Right atrium auricular region (tissue), 2 donors: ENCODE measurements at places on chromosomes 7 and 10. TPM values are rescaled to one million over a fixed set of nuclear protein-coding genes. Genes with fewer than 3 reads are reported as not detected.

Gene SYNPO2L
- total RNA-seq = 167 TPM

Gene PTN
- 26.2 TPM for total RNA-seq

Gene GPR26
- not detected for total RNA-seq

Gene PRSS37
- total RNA-seq = not detected

Gene GTF2IRD1
- 15.6 TPM for total RNA-seq

Gene DGKI
- 5.9 TPM for total RNA-seq

Gene NUDT5
- 12.8 TPM for total RNA-seq

Gene EIF4H
- total RNA-seq = 203 TPM

Gene LFNG
- 3.8 TPM for total RNA-seq

Gene PON1
- not detected for total RNA-seq

Gene ELOVL3
- total RNA-seq = not detected

DNA sequence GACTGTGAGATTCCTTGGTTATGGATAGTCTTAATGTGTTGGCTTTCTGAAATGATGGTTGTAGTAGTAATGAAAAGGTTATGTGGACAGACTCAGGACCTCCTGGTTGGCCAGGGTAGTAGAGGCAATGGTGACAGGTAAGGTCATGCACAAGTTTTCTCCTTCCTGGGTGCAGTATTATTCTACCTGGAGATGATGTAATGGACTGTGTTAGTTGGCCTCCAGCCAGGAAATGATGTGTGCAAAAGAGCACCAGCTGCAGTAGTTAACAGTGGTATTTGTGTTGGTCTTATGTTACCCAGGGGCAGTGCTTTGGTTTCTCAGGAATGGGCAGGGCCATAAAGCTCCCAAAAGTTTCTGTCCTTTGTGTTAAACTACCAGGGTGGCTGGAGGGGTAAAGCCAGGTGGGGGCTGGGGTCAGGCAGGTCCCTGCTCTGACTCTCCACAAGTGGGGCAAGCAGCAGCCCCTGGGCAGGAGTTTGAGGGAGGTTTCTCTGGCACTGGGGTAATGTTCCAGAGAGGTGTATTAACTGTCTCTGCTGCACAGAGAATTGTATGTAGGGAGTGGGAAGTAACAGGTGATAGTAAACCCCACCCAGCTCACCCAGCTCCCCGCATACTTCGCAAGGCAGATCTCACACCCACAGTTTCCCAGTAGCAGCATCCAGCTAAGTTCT, 36.3 kb downstream of the GPR22 start:
- no peaks in the 10 kb centered on the region for H3K27me3 ChIP-seq
- DNase-seq = no peak
- H3K27ac ChIP-seq = no peak overlapping the region
- no peaks in the 10 kb centered on the region for H3K36me3 ChIP-seq

DNA sequence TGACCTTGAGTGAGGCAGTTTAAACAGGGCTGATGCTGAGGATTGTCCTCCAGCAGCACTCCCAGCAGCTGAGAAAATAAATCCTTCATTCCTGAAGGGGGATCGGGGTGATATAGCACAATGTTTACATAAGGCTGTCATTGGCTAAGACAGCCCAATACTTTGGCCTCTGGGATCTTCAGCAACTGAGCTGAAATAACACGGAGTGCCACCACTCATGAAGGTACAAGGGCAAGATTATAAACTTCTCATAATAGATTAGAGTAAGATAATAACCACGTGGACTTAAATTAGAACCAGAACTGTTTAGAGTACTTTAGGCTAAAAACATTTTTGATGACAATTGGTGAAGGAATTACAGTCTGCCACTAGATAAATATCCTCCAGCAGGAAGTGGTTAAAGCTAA, 70.0 kb upstream of the PAPSS2 start:
- no peak for DNase-seq
- no peak overlapping the region for H3K27ac ChIP-seq
- H3K27me3 ChIP-seq = no peaks in the 10 kb centered on the region
- no peak overlapping the region for H3K4me3 ChIP-seq
- H3K4me1 ChIP-seq = peaks cover 4% of the 10 kb centered on the region

DNA sequence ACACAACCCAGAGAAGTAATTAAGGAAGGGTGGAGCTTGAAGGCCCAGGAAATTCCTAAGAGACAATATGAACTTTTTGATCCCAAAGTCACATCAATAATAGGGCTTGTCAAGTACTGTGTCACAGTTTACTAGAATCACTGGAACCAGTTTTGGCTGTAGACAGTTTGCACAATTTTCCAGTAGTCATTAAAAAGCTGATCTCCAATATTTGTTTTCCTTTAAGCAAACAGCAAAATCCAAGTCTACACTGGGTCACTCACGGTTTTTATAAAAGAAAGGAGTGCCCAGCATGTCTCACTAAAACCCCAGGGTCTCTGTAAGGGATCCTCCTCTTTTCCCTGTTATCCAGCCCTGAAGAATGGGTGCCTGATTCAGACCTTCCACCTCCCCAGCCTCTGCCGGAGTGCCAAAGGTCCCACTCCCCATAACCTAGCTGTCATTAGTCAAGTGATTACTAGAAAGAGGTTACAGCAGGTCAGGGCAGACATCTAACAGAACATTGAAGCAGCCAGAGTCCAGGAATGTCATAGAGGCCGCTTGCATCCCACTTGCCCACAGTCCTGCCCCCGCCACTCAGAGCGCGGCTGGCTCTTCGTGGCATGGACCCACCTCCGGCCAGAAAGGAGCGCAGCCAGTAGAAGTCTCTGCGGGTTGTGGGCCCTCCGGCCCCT, 552 bp downstream of the SLC25A16 start:
- H3K27ac ChIP-seq = peak overlapping the region; percentile 94
- no peaks in the 10 kb centered on the region for H3K27me3 ChIP-seq
- H3K4me1 ChIP-seq = no peaks in the 10 kb centered on the region
- DNase-seq = no peak
- peak overlapping the region; percentile 88 for H3K4me3 ChIP-seq
- H3K36me3 ChIP-seq = no peaks in the 10 kb centered on the region

GRCh38 chr7:34109936-34110780, 204.8 kb downstream of the BMPER start:
- H3K4me1 ChIP-seq = no peaks in the 10 kb centered on the region
- no peak overlapping the region for H3K4me3 ChIP-seq
- no peaks in the 10 kb centered on the region for H3K36me3 ChIP-seq
- no peak overlapping the region for H3K27ac ChIP-seq
- H3K27me3 ChIP-seq = no peaks in the 10 kb centered on the region

DNA sequence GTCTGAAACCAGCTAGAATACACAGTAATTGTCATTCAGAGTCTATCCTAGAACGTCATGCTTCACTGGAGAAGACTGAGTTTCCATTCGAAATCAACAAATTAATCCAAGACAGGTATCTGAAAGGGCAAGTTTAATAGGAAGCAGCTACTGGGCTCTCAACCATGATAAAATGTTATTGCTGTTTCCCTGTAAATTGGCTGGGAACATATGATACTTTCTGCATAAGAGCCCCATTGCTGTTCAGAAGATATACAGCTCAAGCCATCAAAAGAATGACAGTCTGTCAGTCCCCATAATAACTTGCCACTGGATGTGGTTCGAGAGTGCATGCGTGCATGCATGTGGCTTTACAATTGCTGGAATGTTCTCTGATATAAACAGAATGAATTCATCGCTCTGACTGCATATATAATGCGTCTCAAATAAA, 129.0 kb downstream of the HIBADH start:
- no peak overlapping the region for H3K4me3 ChIP-seq
- no peaks in the 10 kb centered on the region for H3K4me1 ChIP-seq
- DNase-seq = no peak

DNA sequence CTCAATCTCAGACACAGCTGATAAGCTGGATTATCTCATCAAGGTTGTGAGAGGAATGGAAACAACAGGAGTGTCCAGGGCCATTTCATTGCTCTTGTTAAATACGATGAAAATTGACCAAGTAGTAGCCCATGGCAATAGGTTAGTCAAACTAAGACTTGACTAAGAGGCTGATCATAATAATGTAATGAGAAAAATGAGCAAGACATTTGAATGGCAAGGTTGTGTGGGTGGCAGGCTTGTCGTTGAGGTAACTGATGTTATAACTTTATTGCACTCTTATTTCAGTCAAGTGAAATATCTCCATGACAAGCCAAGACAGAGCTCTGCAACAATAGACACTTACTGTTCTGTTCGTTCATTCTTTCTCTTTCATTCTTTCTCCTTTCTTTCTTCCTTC, 532.0 kb downstream of the GATA3 start:
- no peak overlapping the region for H3K4me3 ChIP-seq
- H3K27ac ChIP-seq = no peak overlapping the region
- no peaks in the 10 kb centered on the region for H3K4me1 ChIP-seq
- DNase-seq = no peak
- H3K27me3 ChIP-seq = no peaks in the 10 kb centered on the region

GRCh38 chr10:117541405-117541908, 1.1 kb upstream of the EMX2 start:
- H3K4me1 ChIP-seq = peaks cover 2% of the 10 kb centered on the region
- peak; percentile 70 for DNase-seq
- peak overlapping the region; percentile 65 for H3K27ac ChIP-seq
- peaks cover 60% of the 10 kb centered on the region for H3K27me3 ChIP-seq
- peak overlapping the region; percentile 38 for H3K4me3 ChIP-seq

- no peaks in the 10 kb centered on the region for H3K27me3 ChIP-seq
- H3K36me3 ChIP-seq = no peaks in the 10 kb centered on the region
- H3K4me3 ChIP-seq = no peak overlapping the region
- H3K27ac ChIP-seq = peak overlapping the region; percentile 83
- no peak for DNase-seq
Measured at GRCh38 chr10:71981015-71981875, 17.1 kb downstream of the CHST3 start.

DNA sequence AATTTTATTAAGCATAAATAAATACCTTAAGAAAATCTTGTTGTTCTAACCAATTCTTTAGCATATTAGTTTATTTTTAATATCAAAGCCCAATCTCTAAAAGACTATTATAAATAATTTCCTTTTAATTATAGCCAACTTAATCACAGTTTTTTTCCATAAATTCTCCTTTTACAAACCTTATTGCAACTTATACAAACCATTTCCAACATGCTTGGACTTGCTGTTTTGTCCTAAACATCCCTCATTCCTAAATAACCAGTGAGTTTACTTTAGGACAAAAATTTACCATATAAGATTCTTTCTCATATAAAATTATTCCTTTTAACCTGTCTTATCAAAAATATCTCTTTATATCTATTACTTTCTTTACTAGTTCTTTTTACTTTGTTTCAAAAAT, 25.2 kb upstream of the LSM8 start:
- no peaks in the 10 kb centered on the region for H3K4me1 ChIP-seq
- no peak for DNase-seq
- H3K27me3 ChIP-seq = no peaks in the 10 kb centered on the region

DNA sequence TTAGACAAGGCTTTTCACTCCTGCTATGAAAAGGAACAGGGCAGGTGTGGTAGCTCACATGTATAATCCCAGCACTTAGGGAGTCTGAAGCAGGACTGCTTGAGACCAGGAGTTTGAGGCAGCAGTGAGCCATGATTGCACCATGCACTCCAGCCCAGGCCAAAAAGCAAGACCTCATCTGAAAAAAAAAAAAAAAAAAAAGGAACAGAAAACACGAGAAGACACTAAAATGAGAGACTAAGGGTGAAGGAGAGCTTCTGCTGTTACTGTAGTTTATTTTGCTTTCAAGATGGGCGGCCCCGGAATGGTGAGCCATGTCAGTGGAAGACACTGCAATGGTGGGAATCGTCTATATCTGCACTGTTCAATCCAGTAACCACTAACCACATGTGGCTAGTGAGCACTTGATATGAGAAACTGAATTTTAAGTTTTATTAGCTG, 9.9 kb downstream of the PIP4K2A start:
- DNase-seq = no peak
- peaks cover 5% of the 10 kb centered on the region for H3K4me1 ChIP-seq
- H3K36me3 ChIP-seq = no peaks in the 10 kb centered on the region
- no peak overlapping the region for H3K4me3 ChIP-seq
- no peaks in the 10 kb centered on the region for H3K27me3 ChIP-seq

DNA sequence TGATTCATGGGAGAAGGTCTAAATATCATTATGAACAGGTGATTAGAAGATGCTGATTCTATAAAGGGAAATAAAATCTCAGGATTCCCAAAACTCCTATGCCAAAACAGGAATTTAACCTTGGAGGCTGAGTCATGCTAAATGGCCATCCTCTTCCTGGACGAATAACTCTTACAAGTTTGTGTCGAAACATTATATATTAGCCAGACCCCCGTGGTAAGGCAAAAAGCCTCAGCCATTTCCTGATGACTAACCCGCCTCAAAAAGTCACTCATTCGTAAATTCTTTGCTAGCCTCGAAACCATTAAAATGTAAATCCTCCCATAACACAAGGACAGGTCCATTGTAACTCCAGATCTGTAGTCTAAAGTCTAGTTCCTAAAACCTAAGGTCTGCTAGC, 32.0 kb downstream of the CUL2 start:
- H3K36me3 ChIP-seq = peaks cover 46% of the 10 kb centered on the region
- no peaks in the 10 kb centered on the region for H3K27me3 ChIP-seq
- DNase-seq = no peak
- H3K27ac ChIP-seq = no peak overlapping the region
- no peaks in the 10 kb centered on the region for H3K4me1 ChIP-seq

DNA sequence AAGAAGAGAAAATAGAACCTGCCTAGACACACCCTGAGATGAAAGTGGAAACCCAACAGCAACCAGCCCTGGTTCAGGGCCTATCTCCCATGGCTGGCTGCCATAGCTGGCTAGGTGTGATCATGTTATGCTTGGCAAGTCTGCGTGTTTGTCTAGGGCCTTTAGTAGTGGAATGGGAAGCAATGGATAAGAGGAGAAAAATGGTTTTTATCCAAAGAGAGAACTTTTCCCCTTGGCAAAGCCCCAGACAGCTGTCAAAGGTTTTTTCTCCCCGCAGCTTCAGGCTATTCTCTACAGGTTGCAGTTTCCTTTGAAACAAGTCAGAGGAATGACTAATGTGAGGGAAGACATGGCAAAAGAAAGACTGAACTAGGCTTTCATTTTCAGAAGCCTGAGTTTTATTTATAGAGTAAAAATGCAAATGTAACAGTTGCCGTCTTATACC, 161.5 kb downstream of the SEMA3D start:
- no peaks in the 10 kb centered on the region for H3K36me3 ChIP-seq
- no peak for DNase-seq
- no peaks in the 10 kb centered on the region for H3K4me1 ChIP-seq
- H3K27me3 ChIP-seq = no peaks in the 10 kb centered on the region

DNA sequence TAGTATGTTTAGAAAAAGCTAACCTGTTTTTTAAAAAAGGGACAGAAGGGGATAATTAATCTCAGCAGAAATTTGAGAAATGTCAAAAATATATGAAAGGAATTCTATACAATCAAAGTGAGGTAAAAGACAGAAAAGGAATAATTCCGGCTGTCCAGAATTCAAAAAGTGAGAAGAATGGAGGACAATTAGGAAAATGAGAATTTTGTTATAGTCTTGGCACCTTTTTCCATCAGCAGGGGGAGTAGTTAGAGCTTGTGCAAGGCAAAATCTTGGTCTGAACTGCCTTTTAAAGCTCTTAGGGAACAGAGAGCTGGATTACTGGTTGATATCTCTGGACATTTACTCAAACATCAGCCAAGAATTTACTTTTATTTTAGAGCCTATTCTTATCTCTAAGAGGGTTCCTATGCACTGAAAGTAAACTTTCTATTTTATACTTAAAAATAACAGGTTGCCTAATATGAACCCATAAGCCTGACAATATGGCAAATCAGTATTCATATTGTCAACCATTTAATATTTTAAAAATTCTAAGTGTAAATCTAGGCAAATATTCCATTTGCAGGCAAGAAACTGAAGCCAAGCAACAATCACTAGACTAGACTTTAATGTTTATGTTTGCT, 185.6 kb downstream of the ANK3 start:
- peaks cover 11% of the 10 kb centered on the region for H3K4me1 ChIP-seq
- H3K27me3 ChIP-seq = no peaks in the 10 kb centered on the region
- peaks cover 38% of the 10 kb centered on the region for H3K36me3 ChIP-seq
- DNase-seq = no peak

- no peaks in the 10 kb centered on the region for H3K27me3 ChIP-seq
- H3K4me1 ChIP-seq = no peaks in the 10 kb centered on the region
- H3K27ac ChIP-seq = no peak overlapping the region
- H3K4me3 ChIP-seq = no peak overlapping the region
- DNase-seq = no peak
Measured at GRCh38 chr10:2728087-2728486, 339.3 kb upstream of the PFKP start.
